ENCODE measurements at places on chromosomes 7 and 10. TPM values are rescaled to one million over a fixed set of nuclear protein-coding genes. Genes with fewer than 3 reads are reported as not detected.

The MIOS gene
- 32.1 TPM for total RNA-seq

The CNPY1 gene
- total RNA-seq = not detected

The NPFFR1 gene
- total RNA-seq = not detected

The CFTR gene
- total RNA-seq = not detected
